Activated CD8-positive, alpha-beta T cell treated with anti-CD3 and anti-CD28 coated beads for 36 hours (primary cell): ENCODE measurements at places on chromosomes 5 and 9. TPM values are rescaled to one million over a fixed set of nuclear protein-coding genes. Genes with fewer than 3 reads are reported as not detected.

- DNase-seq = no peak
- H3K27me3 ChIP-seq = no peaks in the 10 kb centered on the region
- peaks cover 2% of the 10 kb centered on the region for H3K36me3 ChIP-seq
- no peak overlapping the region for H3K4me3 ChIP-seq
- H3K27ac ChIP-seq = no peak overlapping the region
- H3K4me1 ChIP-seq = no peaks in the 10 kb centered on the region
Measured at GRCh38 chr9:6723881-6724420, 33.8 kb upstream of the KDM4C start.

DNA sequence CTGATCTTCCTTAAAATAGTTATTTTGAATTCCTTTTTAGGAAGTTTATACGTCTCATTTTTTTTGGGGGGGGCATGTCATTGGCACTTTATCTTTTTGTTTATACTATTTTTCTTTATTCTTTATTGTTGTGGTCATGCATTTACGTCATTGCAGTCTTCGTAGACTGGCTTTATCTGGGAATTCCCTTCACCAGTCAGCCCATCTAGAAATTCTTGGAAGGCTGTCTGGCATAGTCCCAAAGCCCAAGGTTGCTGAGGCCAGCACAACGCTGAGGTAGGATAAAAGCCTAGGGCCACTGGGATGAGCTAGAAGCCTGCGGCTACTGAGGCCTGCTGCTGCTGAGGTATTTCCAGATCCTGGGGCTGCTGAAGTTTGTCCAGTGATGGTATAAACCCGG, 121.5 kb downstream of the ISOC1 start:
- H3K27ac ChIP-seq = no peak overlapping the region
- DNase-seq = no peak
- H3K4me3 ChIP-seq = no peak overlapping the region
- H3K4me1 ChIP-seq = no peaks in the 10 kb centered on the region

GRCh38 chr9:88936132-88936531, 55.1 kb upstream of the S1PR3 start:
- no peak overlapping the region for H3K27ac ChIP-seq
- H3K4me1 ChIP-seq = no peaks in the 10 kb centered on the region
- peaks cover 8% of the 10 kb centered on the region for H3K27me3 ChIP-seq
- no peaks in the 10 kb centered on the region for H3K36me3 ChIP-seq

- no peaks in the 10 kb centered on the region for H3K4me1 ChIP-seq
- peaks cover 42% of the 10 kb centered on the region for H3K27me3 ChIP-seq
- no peaks in the 10 kb centered on the region for H3K36me3 ChIP-seq
- H3K27ac ChIP-seq = no peak overlapping the region
Measured at GRCh38 chr5:174793684-174794328, 69.4 kb downstream of the MSX2 start.

DNA sequence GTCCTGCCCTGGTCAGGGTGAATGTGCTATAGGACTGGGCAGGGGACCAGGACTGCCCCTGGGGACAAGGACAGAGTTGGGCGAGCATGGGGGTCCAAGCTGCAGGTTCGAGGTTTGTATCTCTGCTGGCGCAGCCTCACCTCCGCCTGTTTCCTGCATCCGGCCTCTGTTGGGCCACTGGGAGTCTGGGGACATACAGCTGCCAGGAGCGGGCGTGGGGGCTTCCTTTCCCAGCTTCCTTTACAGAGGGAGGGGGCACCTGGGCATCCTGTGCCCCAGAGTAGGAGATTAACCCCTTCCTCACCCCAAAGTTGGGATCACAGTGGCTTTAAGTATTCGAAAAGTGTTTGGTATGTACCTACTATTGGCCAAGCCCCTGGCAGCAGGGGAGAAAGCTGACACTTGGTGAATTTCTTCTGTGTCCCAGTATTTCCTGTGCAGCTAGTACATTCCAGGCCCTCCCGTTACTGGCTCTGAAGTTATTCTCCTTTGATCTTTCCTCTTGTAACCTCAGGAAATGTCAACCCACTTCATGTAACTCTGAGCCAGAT, 19.0 kb downstream of the OLFML2A start:
- H3K27ac ChIP-seq = no peak overlapping the region
- H3K27me3 ChIP-seq = peaks cover 17% of the 10 kb centered on the region
- H3K36me3 ChIP-seq = no peaks in the 10 kb centered on the region
- DNase-seq = no peak

GRCh38 chr5:141747152-141748141, 65.4 kb upstream of the ARAP3 start:
- no peak overlapping the region for H3K27ac ChIP-seq
- no peaks in the 10 kb centered on the region for H3K4me1 ChIP-seq
- no peak for DNase-seq
- peaks cover 41% of the 10 kb centered on the region for H3K27me3 ChIP-seq

DNA sequence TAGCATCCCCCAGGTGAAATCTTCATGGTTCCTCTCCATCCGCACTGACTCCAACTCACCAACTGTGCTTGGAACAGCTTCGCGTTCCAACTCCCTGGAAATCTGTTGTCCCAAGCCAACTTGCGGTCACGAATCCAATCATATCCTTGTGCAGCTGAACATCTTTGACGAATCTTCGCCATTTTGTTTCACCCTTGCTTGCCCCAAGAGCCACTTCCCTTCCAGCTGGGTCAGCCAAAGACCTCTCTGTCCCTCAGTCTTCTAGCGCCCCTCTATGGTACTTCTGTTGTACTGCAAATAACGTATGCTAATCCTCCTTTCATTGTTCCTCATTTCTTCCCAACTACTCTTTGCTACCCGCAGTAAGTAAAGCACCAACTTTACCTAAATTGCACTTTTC, 61.0 kb upstream of the TARS1 start:
- peaks cover 1% of the 10 kb centered on the region for H3K27me3 ChIP-seq
- H3K36me3 ChIP-seq = no peaks in the 10 kb centered on the region
- DNase-seq = peak; percentile 7

GRCh38 chr5:131193106-131193505, 22.4 kb downstream of the LYRM7 start:
- no peak overlapping the region for H3K27ac ChIP-seq
- peaks cover 23% of the 10 kb centered on the region for H3K36me3 ChIP-seq
- no peak overlapping the region for H3K4me3 ChIP-seq
- H3K4me1 ChIP-seq = peaks cover 14% of the 10 kb centered on the region

DNA sequence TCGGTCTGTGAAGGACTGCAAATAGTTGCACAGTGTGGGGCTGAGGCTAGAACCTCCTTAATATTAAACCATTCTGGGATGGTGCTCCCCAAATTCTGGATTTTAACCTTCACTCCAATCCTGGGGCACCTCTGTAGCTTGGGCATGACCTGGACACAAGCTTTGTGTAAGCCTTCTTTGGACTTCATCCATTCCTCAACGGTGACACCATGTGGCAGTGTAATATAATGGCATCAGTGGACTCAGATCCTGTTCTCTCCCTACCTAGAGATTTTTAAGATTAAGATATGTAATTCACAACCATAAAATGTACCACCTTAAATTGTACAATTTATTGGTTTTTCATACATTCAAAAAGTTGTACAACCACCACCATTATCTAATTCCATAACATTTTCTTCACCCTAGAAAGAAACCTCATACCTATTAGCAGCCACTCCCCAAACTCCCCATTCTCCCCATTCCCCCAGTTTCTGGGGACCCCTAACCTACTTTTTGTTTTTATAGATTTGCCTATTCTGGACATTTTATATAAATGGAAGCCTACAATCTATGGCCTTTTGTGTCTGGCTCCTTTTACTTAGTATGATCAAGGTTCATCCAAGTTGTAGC, 4.8 kb upstream of the PLGRKT start:
- H3K27ac ChIP-seq = no peak overlapping the region
- peak; percentile 43 for DNase-seq
- no peak overlapping the region for H3K4me3 ChIP-seq
- H3K27me3 ChIP-seq = peaks cover 2% of the 10 kb centered on the region

GRCh38 chr5:80141681-80142080, 106.5 kb downstream of the THBS4 start:
- peaks cover 58% of the 10 kb centered on the region for H3K4me1 ChIP-seq
- H3K4me3 ChIP-seq = no peak overlapping the region
- peak overlapping the region; percentile 90 for H3K27ac ChIP-seq
- H3K27me3 ChIP-seq = no peaks in the 10 kb centered on the region
- no peak for DNase-seq

- H3K27me3 ChIP-seq = peaks cover 1% of the 10 kb centered on the region
- no peak overlapping the region for H3K27ac ChIP-seq
- H3K4me3 ChIP-seq = no peak overlapping the region
- no peaks in the 10 kb centered on the region for H3K4me1 ChIP-seq
- no peak for DNase-seq
- H3K36me3 ChIP-seq = no peaks in the 10 kb centered on the region
Measured at GRCh38 chr9:109355564-109356297, 34.9 kb upstream of the EPB41L4B start.

GRCh38 chr9:116300360-116300870, 146.8 kb downstream of the PAPPA start:
- H3K36me3 ChIP-seq = no peaks in the 10 kb centered on the region
- H3K4me1 ChIP-seq = no peaks in the 10 kb centered on the region
- peaks cover 5% of the 10 kb centered on the region for H3K27me3 ChIP-seq
- no peak for DNase-seq

DNA sequence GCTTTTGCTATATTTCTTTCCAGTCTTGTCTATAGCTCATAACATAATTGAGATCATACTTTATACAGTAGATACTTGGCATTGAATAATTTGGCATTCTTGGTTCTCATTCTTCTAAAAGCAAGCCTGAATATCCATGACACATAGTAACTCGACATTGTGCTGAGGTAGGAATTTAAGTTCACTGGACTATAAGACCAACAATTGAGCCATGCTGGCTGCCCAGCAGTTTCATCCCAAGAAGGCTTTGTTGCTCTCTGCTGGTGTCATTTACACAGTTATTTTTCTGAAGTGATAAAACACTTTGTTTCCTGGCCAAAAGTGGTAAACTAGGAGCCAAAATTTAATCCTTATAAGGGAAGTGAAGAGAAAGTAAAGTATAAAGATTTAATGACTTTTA, 192.0 kb downstream of the ADAMTSL1 start:
- H3K36me3 ChIP-seq = no peaks in the 10 kb centered on the region
- no peak overlapping the region for H3K4me3 ChIP-seq
- H3K4me1 ChIP-seq = no peaks in the 10 kb centered on the region
- DNase-seq = no peak
- H3K27ac ChIP-seq = no peak overlapping the region

GRCh38 chr9:70130266-70130665, 86.6 kb downstream of the MAMDC2 start:
- no peak for DNase-seq
- H3K4me1 ChIP-seq = no peaks in the 10 kb centered on the region
- no peaks in the 10 kb centered on the region for H3K36me3 ChIP-seq
- H3K4me3 ChIP-seq = no peak overlapping the region
- H3K27ac ChIP-seq = no peak overlapping the region

The CDH6 gene
- total RNA-seq = not detected

The CDH9 gene
- not detected for total RNA-seq

The DDX4 gene
- total RNA-seq = not detected

The SLC34A1 gene
- total RNA-seq = 0.29 TPM
